ENCODE measurements at places on chromosomes 2 and 18.
A peak's percentile ranks its signal among the peaks of the same experiment; 100 is the strongest.

DNA sequence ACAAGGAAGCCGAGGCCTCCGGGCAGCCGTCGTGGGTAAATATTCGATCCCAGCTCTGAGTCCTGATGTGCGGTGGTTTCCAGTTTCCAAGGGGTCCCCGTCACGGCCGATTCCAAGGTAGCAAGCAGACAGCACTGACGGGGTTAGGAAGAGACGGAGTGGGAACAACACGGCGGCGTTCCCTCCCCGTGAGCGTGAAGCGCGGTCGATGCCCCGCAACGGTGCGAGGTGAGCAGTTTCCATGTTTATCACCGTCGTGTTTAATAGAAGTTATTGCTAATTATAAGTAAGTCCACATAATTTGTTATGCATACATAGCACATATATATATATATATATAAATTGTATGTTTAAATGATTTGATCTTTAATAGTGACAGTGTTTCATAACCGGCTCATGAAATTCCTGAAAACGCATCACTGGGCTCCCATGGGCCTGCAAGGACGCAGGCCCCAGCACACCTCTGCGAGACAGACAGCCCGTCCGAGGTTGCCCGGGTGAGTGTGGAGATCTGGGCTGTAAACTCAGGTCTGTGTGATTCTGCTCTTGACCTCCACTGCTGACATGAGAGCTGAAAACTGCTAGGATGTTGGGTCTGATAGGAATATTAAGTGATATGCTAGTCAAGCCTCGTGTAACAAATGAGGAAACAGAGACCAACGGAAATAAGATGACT, 243.5 kb upstream of the SALL3 start:
- peak; percentile 52 for DNase-seq

DNA sequence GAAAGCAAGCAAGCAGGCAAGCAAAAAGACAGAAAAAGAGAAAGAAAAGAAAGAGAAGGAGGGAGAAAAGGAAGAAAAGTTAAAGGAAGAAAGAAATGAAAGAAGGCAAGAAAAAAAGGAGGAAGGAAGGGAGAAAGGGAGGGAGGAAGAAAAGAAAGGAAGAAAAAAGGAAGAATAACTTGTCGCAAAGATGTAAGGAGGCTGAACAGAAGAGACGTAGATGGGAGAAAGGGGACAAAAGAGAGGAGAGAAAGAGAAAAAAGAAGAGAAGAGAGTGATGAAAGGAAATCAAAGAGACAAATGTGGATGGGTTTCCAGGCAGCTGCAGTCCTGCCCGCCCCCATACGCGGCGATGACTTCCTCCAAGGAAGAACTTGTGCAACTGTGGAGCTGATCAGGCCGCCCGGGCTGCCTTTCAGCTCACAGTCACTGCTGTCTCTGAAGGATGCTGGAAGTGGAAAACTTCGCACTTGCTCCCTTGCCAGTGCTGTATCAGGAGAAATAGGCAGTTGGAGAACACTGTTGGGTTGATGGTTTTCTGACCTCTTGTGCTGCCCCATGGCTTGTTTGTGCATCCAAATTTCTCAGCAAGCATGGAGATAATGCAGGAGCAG, 52.9 kb downstream of the TRIB2 start:
- no peak for DNase-seq

DNA sequence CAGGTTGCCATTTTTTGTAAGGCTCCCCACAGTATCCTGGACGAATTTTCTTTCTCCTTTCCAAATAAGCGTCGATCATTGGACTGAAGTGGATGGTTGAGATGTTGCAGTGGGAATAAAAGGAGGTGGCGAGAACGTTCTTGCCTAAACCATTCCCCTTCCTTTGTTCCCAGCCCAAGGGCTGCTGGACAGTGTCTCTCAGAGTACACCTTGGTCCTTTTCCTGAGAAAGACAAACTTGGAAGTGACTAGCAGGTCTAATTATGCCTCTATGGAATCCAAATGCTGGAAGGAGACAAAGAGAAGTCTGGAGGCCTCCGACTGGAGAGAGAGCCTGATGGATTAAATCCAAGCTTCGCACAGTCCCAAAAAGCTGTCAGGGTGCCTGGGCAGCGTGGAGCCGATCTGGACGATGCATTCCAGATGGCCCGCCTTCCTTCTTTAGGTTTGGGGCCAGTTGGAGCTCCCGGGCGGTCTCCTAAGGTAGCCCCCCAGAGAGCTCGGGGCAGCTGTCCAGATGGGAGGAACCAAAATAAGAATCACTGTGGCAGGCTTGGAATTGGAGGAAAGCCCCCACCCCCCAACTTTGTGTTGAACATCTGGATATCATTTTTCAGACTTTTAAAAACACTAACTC, 186.8 kb downstream of the TMEM247 start:
- DNase-seq: peak; percentile 71

DNA sequence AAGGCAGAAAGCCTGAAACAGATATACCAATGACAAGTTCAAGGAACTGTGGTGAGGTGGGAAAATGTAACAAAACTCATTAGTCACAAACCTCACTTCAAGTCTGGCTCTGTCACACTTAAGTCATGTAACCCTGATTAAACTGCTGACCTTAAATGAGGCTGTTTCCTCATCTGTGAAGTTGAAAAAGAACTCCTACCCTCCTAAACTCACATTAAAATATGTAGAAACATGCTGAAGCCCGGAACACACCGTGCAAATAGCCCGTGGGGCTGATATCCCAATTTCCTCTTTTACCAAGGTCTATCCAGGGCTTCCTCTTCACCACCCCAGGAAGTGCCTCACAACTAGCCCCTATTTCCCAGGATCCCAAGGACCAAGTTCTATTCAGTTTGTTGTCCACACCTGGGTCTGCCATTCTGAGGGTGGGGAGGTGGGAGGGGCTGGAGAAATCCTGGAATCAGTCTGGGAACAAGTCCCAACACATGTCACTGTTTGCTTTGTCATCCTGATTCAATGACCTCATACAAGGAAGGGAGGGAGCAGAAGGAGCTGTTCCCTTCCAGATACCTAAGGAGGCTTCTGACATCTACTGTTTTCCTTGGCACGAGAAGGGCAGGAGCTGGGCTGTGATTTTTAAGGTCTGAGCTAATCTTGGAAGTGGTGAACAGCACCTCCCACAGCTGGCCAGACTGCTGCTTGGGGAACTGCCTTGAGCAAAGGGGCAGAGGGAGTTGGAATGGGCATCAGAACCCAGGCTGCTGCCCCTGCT, 42.3 kb downstream of the SLC4A1AP start:
- DNase-seq: peak; percentile 91

GRCh38 chr2:159961037-159961436, 101.4 kb downstream of the PLA2R1 start:
- DNase-seq: no peak

DNA sequence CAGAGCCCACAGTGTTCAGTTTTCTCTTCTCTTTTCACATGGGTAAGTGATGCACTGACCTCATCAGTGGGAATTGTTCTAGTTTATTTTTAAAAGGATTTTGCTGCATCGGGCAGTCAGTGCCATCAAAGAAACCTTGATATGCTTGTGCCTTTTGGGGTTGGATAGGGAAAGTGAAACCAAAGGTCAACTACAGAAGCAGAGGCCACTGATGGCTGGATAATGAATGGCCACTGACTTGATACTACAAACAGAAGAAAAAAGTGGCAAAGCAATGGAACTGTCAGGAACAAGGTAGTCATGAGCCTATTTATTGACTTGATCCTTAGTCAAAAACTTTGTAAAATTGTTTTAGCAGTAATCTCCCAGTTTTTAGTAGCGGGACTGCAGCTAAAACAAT, 636.3 kb upstream of the ZEB2 start:
- DNase-seq: no peak

GRCh38 chr18:50970006-50970405, 2.2 kb downstream of the ELAC1 start:
- DNase-seq: no peak
